Nucleus accumbens (tissue), 56 donors: ENCODE measurements at places on chromosomes 13 and 19.

DNA sequence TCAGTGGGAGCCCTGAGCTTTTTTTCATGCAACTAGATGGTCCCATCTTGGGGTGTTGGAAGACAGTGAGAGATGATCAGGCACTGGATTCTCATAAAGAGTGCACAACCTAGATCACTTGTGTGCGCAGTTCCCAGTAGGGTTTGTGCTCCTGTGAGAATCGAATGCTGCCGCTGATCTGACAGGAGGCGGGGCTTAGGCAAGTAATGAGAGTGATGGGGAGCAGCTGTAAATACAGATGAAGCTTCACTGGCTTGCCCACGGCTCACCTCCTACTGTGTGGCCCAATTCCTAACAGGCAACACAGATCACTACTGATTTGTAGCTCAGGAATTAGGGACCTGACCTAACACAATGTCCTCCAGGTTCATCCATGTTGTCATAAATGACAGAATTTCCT, 43.6 kb upstream of the UBAC2 start:
- DNase-seq: no peak

DNA sequence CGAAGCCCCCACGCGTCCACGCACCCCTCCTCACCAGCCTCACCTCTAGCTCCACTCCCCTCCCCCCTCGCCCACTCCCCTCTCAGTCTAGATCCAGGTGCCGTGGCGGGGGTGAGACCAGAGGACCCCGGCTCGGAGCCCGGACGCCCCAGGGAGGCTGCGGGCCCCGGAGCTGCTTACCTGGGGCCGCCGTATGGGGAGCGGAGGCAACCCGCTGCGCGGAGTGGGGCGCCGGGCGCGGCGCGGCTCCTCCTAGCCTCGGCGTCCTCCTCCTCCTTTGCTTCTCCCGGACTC, 353 bp downstream of the ENOX1 start:
- DNase-seq: no peak

- DNase-seq: no peak
These were observed 489.6 kb upstream of the KLF12 start for GRCh38 chr13:74623761-74624160.

DNA sequence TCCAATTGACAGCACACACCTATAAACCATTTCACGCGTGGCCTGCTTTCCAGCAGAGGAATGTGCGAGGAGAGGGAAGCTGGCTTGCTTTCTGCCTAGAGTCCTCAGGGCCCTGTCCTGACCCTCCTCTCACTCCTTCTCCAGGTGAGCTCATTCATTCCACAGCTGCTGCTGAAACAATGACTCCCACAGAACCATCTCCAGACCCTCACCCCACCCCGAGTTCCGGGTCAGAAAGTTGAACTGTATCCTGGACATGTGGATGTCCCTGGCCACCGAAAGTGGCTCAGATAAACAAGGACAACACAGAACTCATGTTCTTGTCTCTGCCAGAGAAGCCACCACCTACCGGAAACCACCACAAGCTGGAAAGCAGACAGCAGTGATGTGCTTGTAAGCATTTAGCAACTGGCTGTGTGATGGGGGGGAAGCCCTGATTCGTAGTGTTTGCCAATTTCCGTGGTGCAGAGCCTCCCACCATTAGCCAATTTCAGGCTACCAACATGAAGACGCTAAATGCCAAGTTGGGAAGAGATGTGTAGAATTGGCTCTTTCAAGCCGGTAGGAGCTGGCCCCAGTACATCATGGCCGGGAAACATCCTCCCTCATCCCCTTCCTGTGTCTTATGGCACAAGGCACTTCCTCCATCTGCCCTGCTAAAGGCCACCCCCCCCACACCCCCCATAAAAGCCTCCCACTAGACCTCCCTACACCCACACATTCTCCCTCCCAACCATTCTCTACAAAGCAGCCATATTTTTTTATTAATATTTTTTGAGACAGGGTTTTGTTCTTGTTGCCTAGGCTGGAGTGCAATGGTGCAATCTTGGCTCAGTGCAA, 5.0 kb downstream of the SYCE2 start:
- no peak for DNase-seq

DNA sequence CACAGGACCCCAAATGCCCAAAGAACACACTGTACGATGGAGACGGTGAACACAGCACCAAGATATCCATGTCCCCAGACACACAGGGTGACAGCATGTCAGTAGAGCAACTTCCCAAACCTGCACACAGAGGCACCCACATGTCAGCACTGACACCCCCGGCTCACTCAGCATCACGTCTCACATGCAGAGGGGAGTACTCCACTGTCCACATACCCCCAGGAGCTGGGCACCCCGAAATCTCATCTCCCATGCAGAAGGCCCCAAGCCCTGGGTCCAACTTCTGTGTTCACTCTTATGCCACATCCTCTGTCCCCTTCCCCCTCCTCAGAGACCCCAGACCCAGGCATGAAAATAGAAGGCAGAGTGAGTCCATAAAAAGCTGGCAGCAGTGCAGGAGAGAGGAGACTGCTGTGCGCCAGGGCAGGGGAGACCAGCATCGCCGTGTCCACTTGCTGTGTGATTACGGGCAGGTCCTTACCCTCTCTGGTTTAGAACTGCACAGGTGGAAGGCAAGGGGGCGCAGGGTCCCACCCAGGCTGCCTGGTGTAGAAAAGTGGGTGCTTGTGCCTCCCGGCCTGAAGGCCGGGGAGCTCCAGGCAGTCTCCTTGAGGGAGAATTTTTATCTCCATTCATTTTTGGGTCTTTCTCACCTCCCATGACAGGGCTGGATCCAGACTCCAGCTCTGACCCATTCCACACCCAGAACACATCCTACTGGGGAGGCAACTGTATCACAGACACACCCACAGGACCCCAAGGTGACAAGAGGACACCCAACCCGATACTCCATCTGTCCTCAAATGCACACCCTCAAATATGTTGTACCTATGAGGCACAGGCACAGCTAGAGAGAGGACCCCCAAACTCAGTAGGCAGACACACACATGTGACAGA, 17.0 kb downstream of the ERFL start:
- DNase-seq: no peak

DNA sequence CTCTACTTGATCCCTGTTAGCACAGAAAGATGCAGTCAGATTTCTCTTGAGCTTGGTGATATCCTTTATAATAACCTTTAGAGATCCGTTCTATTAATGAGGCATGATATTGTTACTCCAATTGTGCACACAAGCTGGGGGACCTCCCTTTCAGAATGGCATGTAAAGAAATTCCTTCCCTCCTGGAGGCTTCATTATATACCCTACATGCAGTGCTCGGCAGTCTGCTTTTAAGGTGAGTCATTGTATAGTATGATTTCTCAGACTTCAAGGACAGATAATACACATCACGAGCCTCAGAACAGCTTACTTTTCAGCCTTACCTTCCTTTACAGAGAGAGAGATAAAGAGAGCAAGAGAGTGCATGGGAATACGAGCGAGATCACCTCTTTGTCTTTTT, 261.3 kb downstream of the ATP8A2 start:
- no peak for DNase-seq

DNA sequence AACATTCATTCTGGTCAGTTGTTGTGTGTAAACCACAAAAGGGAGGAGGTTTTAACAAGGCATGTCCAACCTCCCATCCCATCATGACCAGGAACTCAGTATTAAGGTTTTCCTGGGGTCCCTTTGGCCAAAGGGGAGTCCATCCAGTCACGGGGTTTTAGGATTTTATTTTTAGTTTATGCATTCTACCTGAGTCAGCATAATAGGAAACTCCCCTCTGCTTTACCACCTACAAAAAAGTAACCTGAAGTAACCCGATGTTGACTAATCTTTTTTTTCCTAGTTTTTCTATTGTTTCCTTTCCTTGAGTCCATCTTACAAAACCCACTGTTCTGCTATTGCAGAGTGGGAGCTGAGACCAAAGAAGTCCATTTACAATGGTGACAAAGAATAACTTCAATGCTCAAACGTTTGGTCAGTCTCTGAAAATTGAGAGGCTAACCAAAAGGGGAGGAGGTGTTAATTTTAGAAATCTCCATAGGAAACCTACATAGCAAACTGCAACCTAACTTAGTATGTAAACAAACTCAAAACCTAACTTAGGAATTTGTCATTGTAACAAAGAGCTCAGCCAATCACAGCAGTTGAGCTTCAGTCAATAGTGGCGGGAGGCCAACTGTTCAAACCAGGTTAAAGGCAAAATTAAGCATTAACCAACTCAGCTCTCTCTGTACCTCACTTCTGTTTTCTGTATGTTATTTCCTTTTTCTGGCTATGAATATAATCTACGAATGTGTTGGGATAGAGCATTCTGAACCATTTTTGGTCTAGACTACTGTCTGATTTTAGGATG, 1954.1 kb downstream of the PCDH9 start:
- no peak for DNase-seq

- no peak for DNase-seq
These were observed 2.7 kb downstream of the ZNF574 start for GRCh38 chr19:42078538-42079275.

- no peak for DNase-seq
These were observed 1.3 kb downstream of the GADD45B start for GRCh38 chr19:2477141-2477710.

- peak; percentile 60 for DNase-seq
These were observed at the start of gene TGFB1 for GRCh38 chr19:41353466-41354342. Gene TGFB1, minus strand, starts transcription at chr19:41353922. Its CDS starts 878 bp downstream, at chr19:41353044.

DNA sequence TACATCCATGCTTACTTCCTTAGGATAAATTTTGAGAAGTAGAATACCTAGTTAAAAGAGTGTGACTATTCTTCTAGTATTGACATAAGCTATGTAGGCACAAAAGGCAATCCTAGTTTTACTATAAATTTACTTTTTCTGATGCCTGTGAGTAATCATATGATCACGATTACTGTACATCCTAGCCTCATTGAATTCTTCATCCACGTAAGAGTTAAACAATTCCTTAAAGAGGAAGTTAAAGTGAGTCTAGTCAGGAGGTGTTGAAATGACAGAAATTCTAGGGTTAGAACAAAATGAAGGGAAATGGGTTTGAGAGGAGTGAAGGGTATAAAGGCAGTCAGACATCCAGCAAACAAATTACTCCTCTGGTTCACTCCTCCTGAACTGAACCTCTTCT, at the start of gene ACOD1:
Gene ACOD1, plus strand, starts transcription at position 363 of the 400 bp plus-strand sequence. CDS start 48 bp downstream, outside the sequence.
- no peak for DNase-seq

GRCh38 chr13:43653395-43653794, 133.4 kb downstream of the ENOX1 start:
- no peak for DNase-seq

DNA sequence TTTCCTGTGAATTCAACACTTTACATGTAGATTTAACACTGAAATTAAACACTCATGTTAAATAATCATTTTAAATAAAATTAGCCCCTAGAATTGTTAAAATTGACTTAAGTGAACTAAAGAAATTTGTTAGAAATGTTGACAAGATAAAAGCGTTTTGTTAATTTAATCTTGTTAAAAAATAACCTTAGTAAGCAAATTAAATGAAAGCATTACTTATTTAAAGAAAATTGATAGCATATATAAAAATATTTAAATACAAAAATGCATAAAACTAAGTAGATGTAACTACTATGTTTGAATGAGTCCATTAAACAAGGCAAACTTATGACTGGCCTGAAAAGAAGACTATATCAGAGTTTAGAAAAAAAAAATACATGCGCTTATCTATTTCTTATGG, 99.0 kb upstream of the TRPC4 start:
- DNase-seq: no peak

- DNase-seq: no peak
These were observed 143.5 kb downstream of the RXFP2 start for GRCh38 chr13:31882794-31883193.

GRCh38 chr13:70964124-70964523, 855.9 kb upstream of the KLHL1 start:
- no peak for DNase-seq

GRCh38 chr19:6056282-6056741, 54.0 kb downstream of the RFX2 start:
- no peak for DNase-seq

DNA sequence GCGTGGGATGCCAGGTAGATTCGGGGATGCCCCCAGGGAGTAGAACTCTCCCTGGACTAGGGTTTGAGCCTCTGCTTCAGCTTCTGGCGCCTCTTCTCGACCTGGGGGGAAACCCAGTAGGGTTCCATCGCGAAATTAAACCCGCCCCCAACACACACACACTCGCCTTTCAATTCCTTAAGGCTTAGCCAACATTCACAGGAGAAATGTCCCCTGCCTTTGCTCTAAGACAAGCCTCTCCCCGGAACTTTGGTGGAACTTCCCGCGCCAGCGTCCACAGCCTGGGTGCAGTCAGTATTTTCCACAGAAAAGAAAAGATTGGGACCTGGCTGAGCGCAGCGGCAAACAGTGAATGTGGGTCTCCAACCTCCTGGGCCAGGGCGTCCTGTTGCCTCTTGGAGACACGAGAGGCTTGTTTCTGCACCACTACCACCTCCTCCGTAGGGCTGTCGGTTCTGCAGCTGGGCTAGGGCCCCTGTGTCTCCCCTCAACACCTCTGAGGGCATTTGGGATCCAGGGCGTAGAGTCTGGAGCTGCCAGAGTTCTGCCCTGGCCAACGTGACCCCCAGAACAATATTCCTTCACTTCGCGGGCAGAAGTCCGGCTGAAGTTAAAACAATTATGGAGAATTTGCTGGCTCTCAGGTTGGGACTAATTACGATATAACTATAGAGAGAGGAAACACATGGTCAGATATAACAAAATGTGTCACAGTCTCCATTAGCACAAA, 3.2 kb downstream of the PDX1 start:
- DNase-seq: no peak

DNA sequence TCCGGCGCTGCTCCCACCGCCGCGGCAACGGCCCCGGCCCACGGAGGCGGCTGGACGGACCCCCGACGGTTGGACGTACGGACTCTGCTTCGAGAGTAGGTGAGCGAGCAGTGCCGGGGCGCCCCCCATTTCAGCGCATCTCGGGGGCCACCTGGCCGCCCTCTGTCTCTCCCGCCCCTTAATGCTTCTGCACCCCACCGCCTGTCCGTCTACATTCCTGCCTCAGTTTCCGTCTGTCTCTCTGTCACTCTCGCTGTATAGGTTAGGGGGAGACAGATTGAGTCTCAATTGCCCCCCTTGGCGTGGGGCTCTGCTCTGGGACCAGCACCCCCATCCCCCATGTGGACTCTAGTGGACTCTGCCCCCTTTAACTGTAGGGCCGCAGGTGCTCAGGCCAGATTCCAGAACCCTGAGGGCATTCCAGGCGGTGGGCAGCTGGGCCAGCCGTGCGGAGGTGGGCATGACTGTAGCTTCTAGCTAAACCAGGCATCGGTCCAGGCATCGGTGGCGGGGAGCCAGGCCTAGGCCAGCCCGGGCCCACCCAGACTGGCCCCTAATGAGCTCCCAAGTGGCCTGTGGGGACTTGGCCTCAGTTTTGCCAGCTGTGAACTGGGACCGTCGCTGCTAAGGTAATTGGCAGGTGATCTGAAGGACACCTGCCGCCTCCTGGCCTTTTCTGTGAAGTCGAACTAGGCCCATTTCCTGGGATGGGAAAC, 373 bp downstream of the TNFAIP8L1 start:
- DNase-seq: no peak

GRCh38 chr13:111031531-111031961, 83.6 kb upstream of the ARHGEF7 start:
- no peak for DNase-seq

DNA sequence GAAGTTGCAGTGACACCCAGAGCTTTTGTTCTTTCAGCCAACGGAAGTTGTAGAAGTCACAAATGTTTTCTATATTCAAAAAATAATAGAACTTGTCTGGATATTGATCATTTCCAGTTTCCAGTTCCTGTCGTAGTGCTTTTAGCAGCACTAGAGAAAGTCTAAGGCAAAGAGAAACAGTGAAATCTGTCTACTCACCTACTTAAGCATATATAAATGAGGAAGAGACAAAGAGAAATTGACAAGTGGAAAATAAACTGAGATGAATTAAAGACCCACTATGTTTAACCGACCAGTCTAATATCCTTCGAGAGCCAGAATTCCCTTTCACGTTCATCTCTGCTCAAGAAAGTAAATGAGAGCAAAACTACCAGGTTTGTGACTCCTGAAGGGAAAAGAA, 36.7 kb downstream of the DACH1 start:
- no peak for DNase-seq
